Left hindlimb (tissue), 1 donor: ENCODE measurements at places on chromosomes 5 and 9.

GRCh38 chr5:117271656-117272055, 697.0 kb upstream of the SEMA6A start:
- DNase-seq: no peak

DNA sequence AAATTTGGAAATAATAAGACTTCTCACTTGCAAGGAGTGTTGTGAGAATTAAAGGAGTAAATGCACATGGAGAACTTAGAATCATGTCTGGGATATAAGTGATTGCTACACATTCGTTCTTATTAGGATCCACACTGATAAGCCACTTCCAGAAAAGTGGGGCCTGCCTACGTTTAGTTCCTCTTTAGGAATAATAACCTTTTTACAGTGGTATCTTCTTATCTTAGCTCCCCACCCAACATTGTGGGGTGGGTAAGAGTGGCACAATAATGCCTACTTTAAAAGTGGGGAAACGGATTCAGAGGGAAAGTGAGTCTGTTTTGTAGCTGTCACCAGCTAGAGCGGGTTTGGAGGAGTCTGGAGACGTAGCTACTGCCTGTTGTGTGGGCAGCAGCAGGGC, 16.0 kb downstream of the DOCK2 start:
- DNase-seq: no peak

- DNase-seq: no peak
These were observed 56.6 kb downstream of the KCNN2 start for GRCh38 chr5:114418176-114419066.

- DNase-seq: no peak
These were observed 6.3 kb upstream of the ANKRD34B start for GRCh38 chr5:80576383-80576782.

GRCh38 chr9:116275418-116276195, 122.0 kb downstream of the PAPPA start:
- no peak for DNase-seq

GRCh38 chr5:133735346-133735745, 123.0 kb upstream of the FSTL4 start:
- no peak for DNase-seq

GRCh38 chr5:117496801-117497200, 922.2 kb upstream of the SEMA6A start:
- DNase-seq: no peak

DNA sequence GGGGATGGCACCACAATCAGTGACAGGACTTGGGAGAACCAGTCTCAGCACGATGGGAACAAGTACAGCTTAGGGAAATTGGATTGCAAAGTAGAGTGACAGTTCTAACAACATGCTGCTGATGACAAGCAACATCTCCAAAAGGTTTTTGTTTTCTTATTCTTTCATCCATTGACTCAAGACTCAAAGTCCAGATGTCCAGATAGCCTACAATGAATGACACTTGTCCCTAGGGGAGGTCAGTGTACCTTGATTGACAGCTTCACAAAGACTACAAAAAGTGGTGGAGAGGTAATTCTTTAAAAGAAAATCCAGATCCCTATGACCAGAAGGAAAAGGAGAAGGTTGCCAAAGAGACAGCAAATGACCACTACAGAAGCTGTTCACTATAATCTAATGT, 323.9 kb downstream of the TMEM232 start:
- no peak for DNase-seq

DNA sequence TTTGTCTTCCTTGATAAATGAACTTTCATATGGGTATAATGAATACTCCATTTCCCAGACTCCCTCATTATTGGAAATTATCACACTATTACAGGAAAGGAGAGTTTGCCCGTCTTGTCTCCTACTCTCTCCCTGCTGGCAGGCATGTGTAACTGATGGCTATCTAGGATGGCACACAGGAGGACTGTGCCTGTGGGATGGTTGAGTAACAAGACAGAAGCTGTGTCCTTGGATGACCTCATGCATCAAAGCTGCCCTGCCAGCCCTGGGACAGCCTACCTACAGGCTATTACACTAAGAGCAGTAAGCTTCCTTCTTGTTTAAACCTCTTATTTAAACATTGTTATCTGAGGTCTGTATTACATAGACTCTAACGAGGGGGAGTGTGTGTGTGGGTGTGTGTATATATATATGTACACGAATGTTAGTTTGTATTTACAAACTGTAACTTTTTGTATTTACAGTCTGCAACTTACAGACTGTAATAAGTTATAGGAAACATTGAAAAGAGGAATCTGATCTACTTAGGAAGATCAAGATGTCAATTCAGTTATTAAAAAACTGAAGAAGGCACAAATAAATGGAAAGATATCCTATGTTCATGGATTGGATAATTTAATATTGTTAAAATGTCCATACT, 247.6 kb upstream of the ACO1 start:
- DNase-seq: no peak

GRCh38 chr5:178940569-178941360, at the start of gene ZNF454:
Gene ZNF454, plus strand, starts transcription at chr5:178941198. Its CDS starts 1,594 bp downstream, at chr5:178942792.
- peak; percentile 95 for DNase-seq
